ENCODE measurements at places on chromosomes 7 and 10. TPM values are rescaled to one million over a fixed set of nuclear protein-coding genes. Genes with fewer than 3 reads are reported as not detected.

GRCh38 chr7:106112972-106113421 is 885 bp upstream of the SYPL1 start:
- no peak for DNase-seq

- no peak for DNase-seq
These were observed 9.6 kb downstream of the TRIM56 start for GRCh38 chr7:101094791-101095375.

- no peak for DNase-seq
These were observed 251.6 kb downstream of the GATA3 start for GRCh38 chr10:8305876-8306652.

- no peak for DNase-seq
These were observed 45.7 kb upstream of the NXPH1 start for GRCh38 chr7:8387551-8388256.

DNA sequence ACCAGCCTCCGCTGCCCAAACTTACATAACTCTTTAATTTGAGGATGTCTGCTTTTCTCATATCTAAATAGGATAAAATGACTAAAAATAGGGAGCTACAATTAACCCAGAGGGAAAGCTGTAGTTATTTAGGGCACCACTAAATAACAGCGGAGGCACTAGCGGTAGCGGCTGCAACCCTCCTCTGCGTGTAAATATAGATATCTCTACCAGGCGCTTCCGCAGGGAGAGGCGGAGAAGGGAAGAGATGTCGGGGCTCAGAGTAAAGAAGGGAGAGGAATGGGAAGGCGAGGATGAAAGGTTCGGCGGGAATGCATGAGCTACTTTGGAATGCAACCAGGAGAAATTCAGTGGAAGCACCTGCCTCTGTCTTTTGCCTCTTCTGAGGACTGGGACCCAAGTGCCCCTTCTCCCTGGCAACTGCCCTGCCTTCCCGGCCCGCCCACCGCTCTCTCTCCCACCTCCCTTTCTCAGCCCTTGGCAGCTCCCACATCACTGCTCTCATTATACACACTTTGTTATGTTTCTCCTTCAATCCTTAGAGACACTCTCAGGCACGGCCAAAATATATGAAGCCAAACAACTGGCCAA is 698.3 kb downstream of the PARD3 start:
- DNase-seq, result no peak

DNA sequence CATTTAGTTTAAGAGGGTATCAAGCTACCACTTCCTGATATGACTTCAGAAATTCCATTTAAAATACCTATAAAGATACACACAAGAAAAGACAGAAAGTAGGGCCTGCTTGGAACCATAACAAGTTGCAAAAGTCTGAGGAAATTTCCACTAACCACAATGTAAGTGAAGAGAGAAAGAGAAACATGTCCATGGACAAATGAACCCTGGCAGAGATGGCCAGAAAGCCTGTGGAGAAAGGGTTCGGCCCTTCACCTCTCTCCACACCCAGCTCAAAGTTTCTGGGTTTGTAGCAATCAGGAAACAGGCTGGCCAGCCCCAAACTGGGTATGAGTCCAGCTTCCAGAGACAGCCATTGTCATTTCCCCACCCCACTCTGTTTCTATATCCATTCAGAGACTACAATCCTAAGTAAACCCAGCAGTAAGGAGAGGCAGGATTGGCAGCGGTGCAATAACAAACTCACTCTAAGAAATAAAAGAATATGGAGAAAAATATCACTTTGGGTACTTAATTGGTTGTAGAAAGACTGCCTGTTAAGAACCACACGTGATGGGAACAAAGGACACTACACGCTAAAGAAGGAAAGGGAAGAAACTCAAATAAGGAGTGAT is 71.1 kb downstream of the STK17A start:
- no peak for DNase-seq

GRCh38 chr10:118116362-118116714 is 69.6 kb upstream of the RAB11FIP2 start:
- no peak for DNase-seq

DNA sequence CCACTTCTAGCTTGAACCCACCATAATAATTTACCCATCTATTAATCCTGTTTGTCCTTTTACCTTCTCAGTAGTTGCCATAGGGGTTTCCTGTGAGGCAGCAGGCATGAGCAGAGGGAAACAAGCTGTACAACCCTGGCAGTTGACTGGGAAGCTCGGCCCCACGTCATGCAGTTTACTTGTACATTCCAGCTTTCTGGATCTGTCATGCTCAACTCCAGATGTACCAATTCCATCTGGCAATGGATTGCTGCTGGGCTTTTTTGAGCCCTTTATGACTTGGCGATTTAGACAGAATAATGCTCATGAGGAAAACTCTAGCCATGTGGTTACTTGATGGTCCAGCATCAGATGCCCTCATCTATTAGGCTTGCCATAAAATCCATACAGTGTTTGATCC is 112.5 kb downstream of the GNAI1 start:
- no peak for DNase-seq

Gene OR9A2
- total RNA-seq, result not detected
